ENCODE measurements at places on chromosomes 6 and 20.

DNA sequence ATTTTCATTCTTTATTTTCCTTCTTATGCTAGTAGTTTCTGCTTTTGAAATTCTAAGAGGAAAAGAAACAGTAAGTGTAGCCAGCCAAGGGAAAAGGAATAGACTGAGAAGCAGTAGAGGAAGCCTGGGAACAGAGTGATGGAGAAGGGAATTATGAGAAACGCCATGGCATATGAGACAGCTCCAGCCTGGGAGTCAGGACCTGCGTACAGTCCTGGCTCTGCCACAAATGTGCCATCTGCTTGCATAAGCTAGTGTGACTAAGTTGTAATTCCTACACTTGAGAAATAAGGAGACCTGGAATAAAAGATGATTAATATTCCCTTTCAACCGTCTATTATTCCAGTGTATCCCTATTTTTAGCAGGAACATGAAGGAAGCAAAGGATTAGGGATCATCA, 47.5 kb downstream of the OSTM1 start:
- no peak for DNase-seq

DNA sequence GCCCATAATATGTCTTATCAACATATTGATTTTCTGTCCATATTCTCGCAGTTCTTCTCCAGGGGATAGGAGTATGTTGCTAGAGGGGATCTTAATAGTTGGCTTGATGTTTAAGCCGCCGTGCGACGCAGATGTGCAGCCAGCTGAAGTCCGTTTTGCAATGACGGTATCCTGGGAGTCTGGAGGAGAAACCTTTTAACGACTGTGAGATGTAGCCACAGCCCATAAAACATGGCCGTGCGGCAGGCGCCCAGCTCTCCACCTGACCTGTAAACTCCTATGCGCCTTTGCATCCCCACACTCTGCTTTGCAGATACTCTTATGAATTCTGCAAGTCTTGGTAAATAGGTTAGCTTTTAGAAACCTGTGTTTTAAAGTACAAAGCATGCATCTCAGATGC, 36.9 kb downstream of the BMP6 start:
- DNase-seq, result no peak

GRCh38 chr6:166415833-166416347, 33.1 kb upstream of the MPC1 start:
- no peak for DNase-seq

GRCh38 chr6:87742106-87742505, 40.1 kb upstream of the AKIRIN2 start:
- DNase-seq, result no peak

GRCh38 chr6:112923940-112924587, 576.9 kb downstream of the RFPL4B start:
- DNase-seq, result no peak

- no peak for DNase-seq
Observed at GRCh38 chr6:5055118-5055517, 30.0 kb upstream of the PPP1R3G start.

DNA sequence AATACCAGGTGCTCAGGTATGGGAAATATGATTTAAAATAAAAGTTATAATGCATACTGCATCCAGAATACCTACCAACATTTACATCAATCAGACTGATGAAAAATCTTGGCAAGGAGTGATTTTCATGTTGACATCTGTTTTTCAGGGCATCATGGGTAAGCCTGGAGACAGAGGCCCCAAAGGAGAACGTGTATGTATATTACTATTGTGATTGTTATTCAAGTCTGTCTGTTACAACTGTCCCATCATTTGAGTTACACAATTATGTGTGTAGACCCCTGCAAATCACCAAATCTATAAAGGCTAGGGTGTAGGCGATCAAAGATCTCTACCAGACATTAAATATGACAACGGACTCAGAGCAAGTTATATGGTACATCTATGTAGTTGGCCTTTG, 118.2 kb downstream of the COL9A1 start:
- DNase-seq, result no peak

GRCh38 chr20:13105864-13106457, 97.2 kb downstream of the SPTLC3 start:
- DNase-seq, result peak; percentile 29

DNA sequence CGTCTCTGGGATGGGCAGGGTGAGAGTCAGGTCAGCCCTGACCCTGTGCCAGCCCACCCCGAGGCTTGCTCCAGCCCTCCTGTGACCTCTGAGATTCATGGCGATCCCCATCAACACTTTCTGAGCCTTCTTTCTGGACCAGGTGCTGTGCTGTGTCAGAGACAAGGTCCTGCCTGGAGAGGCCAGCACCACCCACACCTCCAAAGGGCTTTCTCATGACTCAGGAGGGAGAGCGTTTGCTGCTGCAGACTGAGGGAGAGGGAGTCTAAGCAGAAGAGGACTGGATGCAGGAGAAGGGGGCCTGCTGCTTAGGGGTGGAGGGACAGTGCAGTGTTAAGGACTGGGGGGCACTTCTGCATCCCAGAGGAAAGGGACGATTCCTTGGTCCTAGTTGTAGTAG, 193.5 kb downstream of the LRFN2 start:
- DNase-seq, result no peak

GRCh38 chr20:63028461-63028921, 21.7 kb upstream of the BHLHE23 start:
- DNase-seq, result no peak

DNA sequence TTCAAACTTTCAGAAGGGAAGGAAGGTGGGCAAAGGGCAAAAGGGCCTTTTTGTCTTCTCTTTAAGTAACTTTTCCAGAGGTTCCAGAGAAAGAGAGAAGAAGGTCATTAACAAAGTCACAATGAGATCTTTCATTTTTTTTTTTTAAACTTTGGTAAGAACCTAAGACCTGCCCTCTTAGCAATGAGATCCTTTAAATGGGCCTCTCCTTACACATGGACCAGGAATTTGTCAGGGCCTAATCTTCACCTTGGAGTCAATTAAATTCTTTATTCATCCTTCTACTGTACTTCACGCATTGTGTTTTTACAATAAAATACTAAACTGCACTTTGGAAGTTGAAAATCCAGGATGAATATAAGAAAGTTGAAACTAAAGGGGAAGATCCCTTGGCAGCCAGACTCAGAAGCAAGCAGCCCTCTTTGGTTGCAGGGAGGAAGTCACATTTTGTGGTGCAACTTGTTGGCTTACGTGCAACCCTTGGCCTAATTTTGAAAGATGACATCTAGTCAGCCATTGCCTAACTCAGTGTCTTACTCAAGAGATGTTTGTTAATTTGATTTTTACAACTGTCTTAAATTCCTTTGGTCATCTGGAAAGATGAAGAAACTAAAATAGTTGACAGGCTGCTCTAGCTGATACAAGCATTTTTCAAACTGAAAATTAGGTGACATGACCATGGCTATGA, 11.9 kb upstream of the TMEM170B start:
- DNase-seq, result no peak

DNA sequence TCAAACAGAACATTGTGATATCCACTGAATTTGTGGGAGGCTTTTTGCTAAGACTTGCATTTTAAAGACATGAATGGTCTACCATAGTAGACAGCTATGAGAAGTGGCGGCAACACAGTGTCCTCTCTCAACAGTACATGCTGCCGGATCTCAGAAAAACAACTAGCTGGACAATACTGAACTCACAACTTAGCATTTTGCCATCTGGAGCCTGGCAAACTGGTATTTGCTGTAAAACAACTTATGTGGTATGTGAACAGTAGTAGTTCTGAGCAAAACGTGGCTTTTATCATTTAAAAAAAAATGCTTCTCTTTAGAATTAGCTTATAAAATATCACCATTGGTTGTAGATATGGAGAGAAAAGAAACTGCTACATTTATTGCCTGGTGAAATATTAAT, 3.3 kb upstream of the PXDC1 start:
- no peak for DNase-seq

GRCh38 chr20:53981130-53981529, 89.3 kb downstream of the BCAS1 start:
- DNase-seq, result no peak

GRCh38 chr6:71509191-71510005, 220.8 kb downstream of the OGFRL1 start:
- DNase-seq, result no peak

DNA sequence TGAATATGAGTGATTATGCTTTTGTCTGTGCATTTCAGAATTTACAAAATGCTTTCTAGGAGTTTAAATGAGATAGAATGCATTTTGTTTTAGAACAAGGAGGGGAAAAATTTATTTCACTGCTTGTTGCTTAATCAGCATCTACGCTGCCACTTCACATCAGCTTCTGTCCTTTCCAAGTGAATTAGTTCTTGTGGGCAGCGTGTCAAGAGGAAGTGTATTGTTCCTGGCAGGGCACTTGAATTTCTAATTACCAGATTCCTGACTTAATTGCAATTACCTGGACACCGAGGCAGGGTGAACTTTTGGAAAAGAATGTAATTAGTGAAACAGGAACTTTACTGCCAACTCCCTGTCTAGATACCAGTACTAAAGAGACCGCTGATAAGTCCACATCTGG, 263.5 kb downstream of the TMEM242 start:
- DNase-seq, result peak; percentile 24

DNA sequence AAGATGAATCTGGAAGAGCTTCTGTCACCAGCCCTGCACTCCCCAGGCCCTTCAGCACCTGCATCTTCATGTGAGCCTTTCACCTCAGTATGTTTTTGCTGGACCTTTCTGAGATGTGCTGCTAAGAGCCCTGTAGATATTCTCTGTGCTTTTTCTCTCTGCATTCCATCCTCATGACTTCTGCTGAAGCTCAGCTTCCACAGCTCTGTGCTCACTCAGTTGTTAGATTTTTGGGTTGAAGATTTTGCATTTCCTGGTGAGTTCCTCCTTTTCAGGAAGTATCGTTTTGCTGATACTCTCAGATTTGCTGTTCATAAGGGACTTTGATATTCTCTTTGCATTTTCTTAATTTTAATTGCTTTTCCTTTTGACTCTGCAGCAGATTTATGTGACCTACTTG, 18.3 kb downstream of the KIAA1586 start:
- no peak for DNase-seq

GRCh38 chr6:108755257-108756240, 92.7 kb upstream of the ARMC2 start:
- no peak for DNase-seq

- DNase-seq, result no peak
Observed at GRCh38 chr20:61139031-61139430, 113.0 kb upstream of the CDH4 start.

DNA sequence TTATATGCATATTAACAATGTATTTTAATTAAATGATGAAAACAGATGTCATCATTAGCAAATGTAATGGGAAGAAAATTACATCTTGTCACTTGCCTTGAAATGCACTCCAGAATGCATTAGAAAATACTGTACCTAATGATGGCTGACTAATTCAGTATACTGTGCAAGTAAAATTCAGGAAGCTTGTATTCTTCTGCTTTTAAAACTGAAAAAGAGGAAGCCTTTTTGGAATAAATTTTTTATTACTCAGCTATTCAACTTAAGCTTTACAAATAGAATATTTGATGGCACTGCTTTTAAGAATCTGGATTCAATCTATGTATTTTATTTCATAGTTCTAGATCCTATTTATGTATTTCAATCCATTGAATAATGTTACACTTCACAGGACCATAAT, 195.5 kb downstream of the RIMS1 start:
- no peak for DNase-seq

GRCh38 chr6:11263291-11263775, 30.9 kb upstream of the NEDD9 start:
- no peak for DNase-seq

GRCh38 chr20:10857352-10858070, 183.7 kb upstream of the JAG1 start:
- no peak for DNase-seq

DNA sequence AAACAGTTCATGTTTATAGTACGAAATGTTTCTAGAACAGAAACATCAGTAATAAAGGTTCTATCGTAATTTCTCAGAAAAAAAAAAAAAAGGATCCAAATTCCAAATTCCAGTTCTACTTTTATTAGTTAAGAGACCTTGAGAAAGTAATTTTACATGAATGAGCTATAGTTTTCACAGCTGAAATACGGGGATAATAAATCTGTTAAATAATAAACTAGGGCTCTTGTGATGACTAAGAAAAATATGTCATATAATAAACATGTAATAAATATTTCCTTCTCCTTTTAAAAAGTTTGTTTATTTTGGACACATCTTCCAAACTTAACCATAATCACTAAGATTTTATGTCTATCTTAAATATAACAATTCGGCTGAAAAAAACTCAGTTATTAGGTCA, 17.8 kb downstream of the RARS2 start:
- no peak for DNase-seq

- no peak for DNase-seq
Observed at GRCh38 chr6:137870744-137871247, 3.7 kb downstream of the TNFAIP3 start.

- DNase-seq, result no peak
Observed at GRCh38 chr20:17889226-17889625, 79.4 kb downstream of the SNX5 start.

- DNase-seq, result peak; percentile 82
Observed at GRCh38 chr20:6829510-6830116, 62.1 kb downstream of the BMP2 start.

DNA sequence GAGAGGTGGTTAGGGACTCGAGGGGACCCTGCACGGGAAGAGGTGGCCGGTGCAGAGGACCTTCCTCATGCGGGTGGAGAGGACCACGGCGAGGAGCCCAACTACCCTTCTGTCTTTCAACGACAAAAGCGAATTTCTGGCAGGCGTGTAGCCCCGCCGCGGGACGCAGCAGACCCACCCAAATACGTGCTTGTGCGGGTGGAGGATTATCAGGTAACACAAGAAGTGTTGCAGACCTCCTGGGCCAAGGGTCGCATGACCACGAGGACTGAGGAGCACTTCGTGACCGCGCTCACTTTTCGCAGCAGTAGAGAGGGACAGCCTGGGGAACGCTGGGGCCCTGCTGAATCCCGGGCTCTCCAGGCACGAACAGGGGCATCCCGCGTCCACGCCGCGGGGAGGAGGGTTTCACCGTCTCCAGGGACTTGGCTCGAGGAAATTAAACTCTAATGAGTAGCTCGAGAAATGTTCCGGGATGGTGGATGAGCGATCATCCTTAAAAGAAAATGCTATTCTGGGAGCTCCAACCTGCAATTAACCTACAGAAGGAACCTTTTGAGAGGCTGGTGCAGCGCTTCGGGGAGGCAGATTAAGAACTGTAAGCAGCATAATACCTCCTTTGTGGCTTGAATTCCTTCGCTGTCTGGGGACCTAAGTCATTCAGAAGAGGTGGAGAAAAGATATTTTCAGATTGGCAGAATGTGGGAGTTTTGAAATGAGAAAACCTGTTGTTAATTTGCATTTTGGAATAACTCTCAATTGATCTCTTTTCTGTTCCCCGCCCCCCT, 804 bp downstream of the C6orf141 start:
- peak; percentile 56 for DNase-seq

Measured in NCI-H146 (cell line).